ENCODE measurements at places on chromosomes 1 and 21.

- no peak for DNase-seq
Measured at GRCh38 chr1:205592443-205593003, 39.3 kb downstream of the ELK4 start.

DNA sequence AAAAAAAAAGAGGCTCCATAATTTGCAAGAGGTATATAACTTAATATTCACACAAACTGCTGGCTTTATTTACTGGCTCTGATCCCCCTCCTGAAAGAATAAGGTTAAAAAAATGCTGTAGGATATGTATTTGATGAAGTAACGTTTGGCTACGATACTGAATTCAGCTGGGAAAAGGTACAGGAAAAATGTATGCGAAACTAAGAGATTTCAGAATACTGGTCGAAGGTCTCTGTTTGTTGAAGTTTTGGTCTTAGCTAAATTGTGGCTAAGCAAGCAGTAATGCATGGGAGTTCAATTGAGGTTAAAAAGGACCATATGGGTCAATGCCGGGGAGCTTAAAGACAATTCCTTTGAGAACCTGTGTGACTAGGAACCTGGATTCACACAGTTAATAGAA is 355.5 kb upstream of the NCAM2 start:
- no peak for DNase-seq

GRCh38 chr1:60842304-60842703 is 240.1 kb upstream of the NFIA start:
- no peak for DNase-seq

- DNase-seq, result no peak
Measured at GRCh38 chr1:239511875-239512274, 125.5 kb downstream of the CHRM3 start.

GRCh38 chr1:218476385-218476784 is 131.2 kb downstream of the TGFB2 start:
- DNase-seq, result peak; percentile 92

DNA sequence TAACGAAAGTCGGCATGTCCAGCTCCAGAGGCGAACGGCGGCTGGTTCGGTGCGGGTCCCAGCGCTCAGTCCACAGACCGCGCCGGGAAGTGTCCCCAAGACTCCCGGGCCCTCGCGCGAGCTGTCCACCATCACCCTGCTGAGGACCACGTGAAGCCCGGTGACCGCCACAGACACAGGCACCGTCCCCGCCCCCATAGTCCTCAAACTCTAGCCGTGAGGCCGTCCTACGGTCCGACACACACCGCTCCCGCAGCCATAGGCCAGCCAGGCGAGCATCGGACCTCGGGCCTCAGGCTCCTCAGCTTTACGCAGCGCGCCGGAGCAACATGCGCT is 535 bp downstream of the SETD4 start:
- no peak for DNase-seq

GRCh38 chr1:232861107-232861506 is 55.9 kb downstream of the MAP10 start:
- DNase-seq, result no peak

DNA sequence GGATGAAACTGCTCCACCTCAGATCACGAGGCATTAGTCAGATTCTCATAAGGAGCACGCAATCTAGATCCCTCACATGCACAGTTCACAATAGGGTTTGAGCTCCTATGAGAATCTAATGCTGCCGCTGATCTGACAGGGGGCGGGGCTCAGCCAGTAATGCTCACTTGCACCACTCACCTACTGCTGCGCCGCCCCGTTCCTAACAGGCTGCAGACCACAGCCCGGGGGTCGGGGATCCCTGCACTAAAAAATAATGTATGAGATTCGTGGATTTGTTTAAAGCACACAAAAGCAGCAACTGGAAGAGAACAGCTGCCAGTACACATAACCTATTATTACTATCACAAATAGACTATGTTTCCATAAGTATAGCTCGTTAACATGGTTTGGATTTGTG is 72.9 kb downstream of the HLCS start:
- no peak for DNase-seq

GRCh38 chr1:200103966-200104583 is 76.6 kb downstream of the NR5A2 start:
- DNase-seq, result no peak

DNA sequence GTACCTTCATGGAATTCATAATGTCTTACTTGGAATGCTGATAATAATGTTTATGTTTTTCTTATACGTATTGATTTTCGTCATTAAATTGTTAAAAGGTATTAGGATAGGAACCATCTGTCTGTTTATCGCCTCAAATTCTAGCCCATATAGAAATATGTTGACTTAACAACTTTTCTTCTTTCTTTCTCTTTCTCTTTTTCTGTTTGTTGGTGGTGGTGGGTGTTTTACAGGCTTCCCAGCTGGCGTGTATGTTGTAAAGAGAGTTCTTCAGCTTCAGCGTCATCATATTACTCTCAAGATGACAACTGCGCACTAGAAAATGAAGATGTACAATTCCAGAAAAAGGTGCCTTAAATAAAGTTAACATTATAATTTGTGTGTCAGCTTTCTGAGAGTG is 18.3 kb downstream of the SUCO start:
- DNase-seq, result no peak

GRCh38 chr1:24912376-24913273 is 17.5 kb downstream of the RUNX3 start:
- no peak for DNase-seq

GRCh38 chr1:72357411-72357810 is 75.1 kb upstream of the NEGR1 start:
- no peak for DNase-seq

GRCh38 chr1:36542962-36543515 is 60.3 kb upstream of the CSF3R start:
- no peak for DNase-seq

GRCh38 chr1:232110281-232111090 is 483.9 kb downstream of the DISC1 start:
- no peak for DNase-seq

DNA sequence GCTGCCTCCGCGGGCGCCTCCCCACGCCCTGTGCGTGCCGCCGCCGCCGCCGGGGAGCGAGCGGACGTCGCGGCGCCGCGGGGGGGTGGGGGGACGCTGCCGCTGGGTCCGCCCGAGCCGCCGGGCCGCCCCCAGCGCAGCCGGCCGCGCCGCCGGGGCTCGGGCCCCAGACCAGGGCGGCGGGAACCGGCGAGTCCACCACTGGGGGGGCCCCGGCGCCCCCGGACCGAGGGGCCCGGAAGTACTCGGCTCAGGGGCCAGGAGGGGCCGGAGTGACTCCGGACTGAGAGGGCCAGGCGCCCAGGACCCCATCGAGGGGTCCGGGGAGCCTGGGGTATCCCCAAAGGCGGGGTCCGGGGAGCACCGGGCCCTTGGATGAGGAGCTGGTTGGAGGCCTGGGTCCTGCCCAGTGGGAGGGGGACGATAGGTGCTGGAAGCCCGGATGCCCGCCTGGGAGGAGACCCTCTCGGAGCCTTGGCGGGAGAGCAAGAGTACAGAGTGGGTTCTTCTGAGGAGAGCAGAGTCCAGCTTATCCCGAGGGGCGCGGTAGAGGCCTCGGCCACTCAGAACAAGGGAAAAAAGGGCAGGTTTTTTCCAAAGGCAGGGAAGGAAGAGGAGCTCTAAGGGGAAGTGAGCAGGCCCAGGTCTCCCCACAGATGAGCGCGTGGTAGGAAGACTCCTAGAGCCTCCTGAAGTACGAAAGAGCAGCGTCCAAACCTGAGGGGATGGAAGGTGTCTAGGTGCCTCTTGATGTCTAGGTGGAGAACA is 556 bp downstream of the GMEB1 start:
- DNase-seq, result no peak

DNA sequence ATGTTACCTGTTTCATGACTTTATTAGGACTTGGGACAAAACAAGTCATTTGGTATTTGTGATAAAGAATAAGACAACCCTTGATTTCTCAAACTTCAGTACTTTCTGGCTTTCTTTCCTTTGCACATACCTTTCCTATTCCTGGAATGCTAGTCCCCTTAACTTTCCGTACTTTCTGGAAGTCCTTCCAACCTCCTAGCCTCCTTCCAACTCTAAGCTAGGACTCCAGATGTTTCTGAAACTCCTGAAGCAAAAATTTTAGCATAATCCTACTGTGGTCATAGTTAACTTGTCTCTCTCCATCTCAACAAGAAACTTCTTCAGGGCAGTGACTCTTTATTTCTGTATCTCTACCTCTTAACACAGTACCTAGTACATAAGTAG is 19.8 kb upstream of the C1orf105 start:
- DNase-seq, result no peak

- DNase-seq, result no peak
Measured at GRCh38 chr1:21149430-21149854, 27.3 kb downstream of the EIF4G3 start.

DNA sequence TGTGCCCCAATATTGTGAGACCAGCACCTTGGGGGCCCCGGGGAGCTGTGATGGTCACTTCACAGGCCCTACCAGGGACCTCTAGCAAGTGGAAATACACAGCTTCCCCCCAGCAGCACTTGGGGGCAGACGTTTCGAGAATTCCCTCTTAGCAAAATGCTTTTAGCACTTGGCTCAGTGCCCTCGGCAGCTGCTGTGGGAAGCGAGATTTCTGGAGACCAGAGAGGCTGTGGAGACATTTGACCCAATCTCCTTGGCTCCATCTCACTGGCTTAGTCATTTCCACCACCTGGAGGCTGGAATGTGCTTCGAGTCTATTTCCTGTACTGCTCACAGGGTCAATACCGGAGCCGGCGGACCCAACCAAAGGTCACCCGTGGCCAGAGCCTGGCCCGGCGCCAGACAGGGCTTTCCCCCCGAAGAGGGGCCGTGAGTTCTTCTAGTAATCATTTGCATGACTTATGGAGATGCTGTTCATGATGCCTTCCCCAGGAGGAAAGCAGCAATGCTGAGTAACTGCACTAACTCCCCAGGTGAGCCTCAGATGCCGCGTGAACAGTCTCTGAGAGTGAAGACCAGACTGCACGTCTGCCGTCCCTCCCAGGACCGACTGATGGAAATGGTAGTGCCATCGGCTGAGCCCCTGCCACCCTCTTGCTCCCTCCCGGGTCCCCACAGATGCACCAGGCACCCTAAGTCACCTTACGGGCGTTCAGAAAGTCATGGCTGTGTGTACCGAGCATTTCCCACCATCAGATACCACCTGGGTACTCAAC is 4.4 kb upstream of the C2CD2 start:
- DNase-seq, result peak; percentile 79

- DNase-seq, result no peak
Measured at GRCh38 chr1:54871275-54872035, 15.5 kb downstream of the DHCR24 start.

DNA sequence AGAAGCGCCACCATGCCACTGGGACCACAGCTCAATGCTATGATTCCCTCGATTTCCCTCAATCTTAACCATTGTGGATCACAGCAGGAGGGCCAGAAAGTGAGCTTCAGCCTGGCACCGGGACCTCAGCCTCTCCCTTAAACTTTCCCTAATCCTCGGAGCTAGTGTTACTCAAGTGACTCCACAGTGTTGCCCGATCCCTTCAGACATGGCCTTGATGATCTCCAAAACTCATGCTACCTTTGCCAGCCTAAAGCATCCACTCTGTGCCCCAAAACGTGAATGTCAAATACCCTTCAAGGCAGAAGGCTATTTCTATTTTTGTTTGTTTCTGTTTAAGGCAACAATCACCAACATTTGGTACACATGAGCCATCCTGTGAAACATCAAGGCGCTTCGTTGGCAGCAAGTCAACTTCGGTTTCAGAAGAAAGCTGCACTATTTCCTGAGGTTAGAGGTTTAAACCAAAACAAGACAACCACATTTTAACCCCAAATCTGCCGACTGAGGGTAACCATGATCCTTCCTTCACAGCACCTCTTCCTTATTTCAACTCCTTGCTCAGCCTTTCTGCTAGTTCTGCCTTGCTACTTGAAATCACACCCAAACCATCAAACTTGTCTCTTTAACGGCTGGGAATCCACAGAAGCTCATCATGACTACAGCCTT is 94.4 kb upstream of the KRTAP19-8 start:
- DNase-seq, result peak; percentile 23

DNA sequence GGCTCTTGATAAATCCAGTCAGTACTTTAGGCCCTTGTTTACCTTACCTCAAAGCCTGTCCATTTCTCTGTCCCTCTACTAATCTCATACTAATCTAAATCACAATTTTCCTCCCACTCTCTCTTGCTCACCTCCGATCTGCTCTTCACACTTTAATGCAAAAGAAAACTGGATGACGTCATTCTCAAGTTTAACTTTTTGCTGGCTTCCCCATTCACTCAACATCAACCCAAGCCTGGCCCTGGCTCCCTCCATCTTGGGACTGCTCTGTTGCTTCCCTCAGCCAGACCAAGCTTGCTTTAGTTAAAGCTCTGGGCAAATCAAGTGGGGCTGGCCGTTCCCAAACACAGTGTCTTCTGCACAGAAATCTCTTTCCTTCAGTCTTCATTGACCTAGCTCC is 29.7 kb downstream of the COA6 start:
- no peak for DNase-seq

DNA sequence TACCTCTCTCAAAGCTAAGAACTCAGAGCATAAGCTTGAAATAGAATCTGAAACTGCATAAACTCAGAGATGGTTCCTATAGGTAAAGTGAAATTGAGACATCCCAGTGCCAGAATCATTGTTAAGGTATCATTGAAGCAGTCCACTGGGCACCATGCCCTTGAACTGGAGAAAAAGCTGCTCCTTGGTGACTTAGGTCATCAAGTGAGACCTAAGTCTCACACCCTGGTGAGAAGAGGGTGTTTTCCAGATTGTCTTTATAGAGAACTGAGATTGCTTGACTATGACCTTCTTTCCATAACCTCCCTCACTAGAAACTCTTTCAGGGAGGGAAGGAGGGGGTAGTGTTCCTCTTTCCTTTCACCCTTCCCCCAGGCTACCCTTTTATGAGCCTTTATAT is 9.4 kb upstream of the ATP6V1G3 start:
- DNase-seq, result no peak

DNA sequence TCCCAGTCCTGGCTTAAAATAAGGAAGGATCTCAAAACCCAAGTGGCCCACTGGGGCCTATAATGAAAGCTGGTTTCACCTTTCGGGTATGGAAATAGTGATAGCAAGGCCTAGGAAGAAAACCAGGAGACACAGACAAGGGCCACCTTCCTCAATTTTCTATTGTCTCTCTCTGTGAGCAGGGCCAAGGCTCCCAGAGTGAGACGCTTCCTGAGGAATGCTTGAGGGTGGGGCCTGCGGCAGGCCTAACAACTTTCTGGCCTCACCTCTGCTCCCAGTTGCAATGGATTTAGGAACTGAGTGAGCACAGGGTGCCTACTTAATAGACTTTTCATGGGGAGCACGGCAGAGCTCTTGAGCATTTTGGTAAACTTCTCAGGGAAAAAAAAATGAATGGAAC is 300.9 kb downstream of the ASTN1 start:
- no peak for DNase-seq

GRCh38 chr1:68270951-68271350 is 38.6 kb upstream of the WLS start:
- DNase-seq, result no peak

DNA sequence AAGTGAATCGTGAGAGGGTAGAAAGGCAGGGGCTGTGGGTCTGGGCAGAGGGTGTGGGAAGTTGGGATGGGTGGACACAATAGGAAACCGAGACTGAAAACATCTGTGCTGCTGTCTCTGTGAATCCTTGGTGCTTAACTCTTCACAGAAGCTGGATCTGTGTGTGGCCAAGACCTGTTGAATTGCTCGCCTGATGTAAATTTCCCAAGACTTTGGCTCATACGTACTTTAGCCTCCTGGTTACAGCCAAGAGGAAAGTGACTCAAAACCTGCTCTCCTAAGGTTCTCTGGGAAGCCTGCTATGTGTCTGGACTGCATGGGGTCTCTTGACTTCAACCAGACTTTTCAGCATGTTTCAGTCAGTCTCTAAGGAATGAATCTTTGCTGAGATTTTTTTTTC is 270.3 kb downstream of the RWDD3 start:
- DNase-seq, result no peak

Data from non-pigmented ciliary epithelial cell (primary cell).